Neuronal stem cell (in vitro differentiated cells): ENCODE measurements at places on chromosomes 16 and 17.

GRCh38 chr16:1907226-1907860 is 10.9 kb downstream of the HS3ST6 start:
- H3K4me3 ChIP-seq = no peak overlapping the region
- H3K4me1 ChIP-seq = no peaks in the 10 kb centered on the region
- H3K36me3 ChIP-seq = no peaks in the 10 kb centered on the region
- H3K27ac ChIP-seq = no peak overlapping the region
- H3K27me3 ChIP-seq = no peaks in the 10 kb centered on the region

DNA sequence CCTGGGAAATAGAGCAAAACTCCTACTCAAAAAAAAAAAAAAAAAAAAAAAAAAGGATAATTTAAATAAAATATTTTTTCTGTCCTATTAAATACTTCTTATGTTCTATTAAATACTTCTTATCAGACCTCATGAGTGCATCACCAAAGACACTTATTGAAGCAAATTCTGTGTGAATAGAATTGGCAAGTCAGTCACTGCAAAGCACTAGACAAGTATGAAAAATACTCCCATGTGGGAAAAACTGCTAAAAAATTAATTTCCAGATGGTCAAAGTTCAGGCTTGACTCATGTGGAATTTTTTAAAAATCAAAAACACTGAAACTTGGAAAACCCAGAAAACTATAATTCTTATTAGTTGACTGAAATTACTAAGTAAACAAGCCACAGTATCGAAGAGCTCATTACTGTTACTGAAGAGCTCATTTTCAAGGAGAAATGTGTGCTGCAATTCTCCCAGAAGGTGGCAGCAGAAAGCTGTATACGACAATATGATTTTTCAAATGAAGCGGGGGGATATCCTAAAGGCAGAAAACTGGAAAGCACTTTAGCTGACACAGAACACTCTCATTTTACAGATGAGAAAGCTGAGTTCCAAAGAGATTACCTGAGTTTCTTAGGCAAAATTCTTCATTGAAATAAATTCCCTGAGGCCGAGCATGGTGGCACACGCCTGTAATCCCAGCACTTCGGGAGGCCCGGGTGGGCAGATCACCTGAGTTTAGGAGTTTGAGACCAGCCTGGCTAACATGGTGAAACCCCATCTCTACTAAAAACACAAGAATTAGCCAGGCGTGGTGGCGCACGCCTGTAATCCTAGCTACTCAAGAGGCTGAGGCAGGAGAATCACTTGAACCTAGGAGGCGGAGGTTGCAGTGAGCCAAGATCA is 15.9 kb upstream of the FBXO47 start:
- H3K4me1 ChIP-seq = no peaks in the 10 kb centered on the region
- H3K27ac ChIP-seq = no peak overlapping the region
- no peak overlapping the region for H3K4me3 ChIP-seq
- H3K36me3 ChIP-seq = no peaks in the 10 kb centered on the region
- H3K27me3 ChIP-seq = no peaks in the 10 kb centered on the region

DNA sequence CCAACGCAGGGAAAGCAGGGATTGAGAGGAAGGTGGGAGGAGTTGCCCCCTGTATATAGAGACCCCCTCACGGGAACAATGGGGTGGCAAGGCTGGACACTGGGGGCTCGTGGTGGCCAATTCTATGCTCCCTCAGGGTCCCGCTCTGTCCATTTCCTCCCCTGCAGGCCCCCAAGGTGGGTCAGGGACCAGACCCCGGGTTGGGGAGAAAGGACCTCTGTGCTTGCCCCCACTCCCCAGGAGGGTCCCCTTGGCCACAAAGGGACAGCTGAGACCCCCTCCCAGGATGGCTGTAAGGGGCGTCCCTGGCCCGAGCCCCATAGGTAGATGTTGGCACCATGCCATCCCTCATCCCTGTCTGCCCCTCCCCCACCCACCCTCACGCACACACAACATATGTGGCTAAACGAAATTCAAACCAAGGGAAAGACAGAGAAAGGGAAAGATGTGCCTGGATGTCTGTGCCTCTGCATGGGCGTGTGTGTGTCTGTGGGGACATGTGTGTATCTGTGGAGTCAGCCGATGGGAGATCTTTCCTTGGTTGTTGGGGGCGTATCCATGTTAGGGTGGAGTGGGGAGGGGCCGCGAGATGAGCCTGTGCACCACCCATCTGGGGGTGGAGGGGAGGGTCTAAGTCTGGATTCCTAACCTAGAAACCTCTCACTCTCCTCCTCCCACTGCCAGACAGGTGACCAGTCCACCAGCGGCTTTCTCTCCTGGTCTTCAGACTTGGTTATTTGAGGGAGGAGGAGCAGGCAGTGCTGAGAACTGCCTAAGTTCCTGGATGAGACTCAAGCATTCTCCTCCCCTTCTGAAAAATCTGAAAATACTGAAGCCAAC is 642 bp upstream of the NEUROD2 start:
- H3K4me3 ChIP-seq = no peak overlapping the region
- peaks cover 70% of the 10 kb centered on the region for H3K27me3 ChIP-seq
- no peak for DNase-seq
- peaks cover 8% of the 10 kb centered on the region for H3K4me1 ChIP-seq

- H3K4me3 ChIP-seq = peak overlapping the region; percentile 80
- H3K36me3 ChIP-seq = peaks cover 19% of the 10 kb centered on the region
- DNase-seq = no peak
- H3K4me1 ChIP-seq = peaks cover 17% of the 10 kb centered on the region
- no peaks in the 10 kb centered on the region for H3K27me3 ChIP-seq
- H3K27ac ChIP-seq = peak overlapping the region; percentile 100
These were observed 709 bp upstream of the ENO3 start for GRCh38 chr17:4950075-4950745.

DNA sequence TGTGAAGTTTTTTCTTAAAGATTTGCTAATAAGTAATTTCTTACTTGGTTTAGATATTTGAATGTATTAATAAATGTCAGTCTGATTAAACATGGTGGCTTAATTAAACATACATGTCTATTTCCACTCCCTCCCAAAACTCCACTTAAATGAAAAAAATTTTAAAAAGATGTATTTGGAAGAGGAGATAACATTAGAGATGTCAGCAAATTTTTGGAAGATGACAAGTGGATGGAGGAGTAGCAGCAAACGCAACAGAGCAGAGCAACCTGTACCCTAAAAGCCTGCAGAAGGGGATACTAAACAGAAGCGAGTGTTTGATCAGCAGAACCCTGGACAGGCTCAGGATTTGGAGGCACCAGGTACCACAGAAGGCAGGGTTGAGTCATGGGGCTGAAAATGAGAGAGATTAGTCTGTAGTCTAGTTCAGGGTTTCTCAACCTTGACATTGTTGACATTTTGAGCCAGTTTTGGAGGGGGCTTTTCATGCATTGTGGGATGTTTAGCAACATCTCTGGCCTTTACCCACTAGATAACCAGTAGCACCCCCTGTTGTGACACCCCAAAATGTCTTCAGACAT is 17.8 kb downstream of the LUC7L3 start:
- H3K27me3 ChIP-seq = no peaks in the 10 kb centered on the region
- H3K4me1 ChIP-seq = peaks cover 6% of the 10 kb centered on the region
- peaks cover 84% of the 10 kb centered on the region for H3K36me3 ChIP-seq
- no peak for DNase-seq
- no peak overlapping the region for H3K4me3 ChIP-seq

- peak overlapping the region; percentile 26 for H3K4me3 ChIP-seq
- no peaks in the 10 kb centered on the region for H3K36me3 ChIP-seq
- DNase-seq = no peak
- no peaks in the 10 kb centered on the region for H3K27me3 ChIP-seq
- no peak overlapping the region for H3K27ac ChIP-seq
These were observed 46.3 kb downstream of the MRM1 start for GRCh38 chr17:36647636-36648035.
